ENCODE measurements at places on chromosomes 7 and 10. TPM values are rescaled to one million over a fixed set of nuclear protein-coding genes. Genes with fewer than 3 reads are reported as not detected.

Gene NUTM2B
- total RNA-seq, result 1.4 TPM

Gene KLF14
- 1.1 TPM for total RNA-seq

Gene ACSM6
- total RNA-seq, result 0.49 TPM

Gene CNPY1
- total RNA-seq, result not detected

Gene ODAD2
- total RNA-seq, result 0.80 TPM

Measured in sciatic nerve (tissue), 2 donors.